ENCODE measurements at places on chromosomes 6 and 20.

DNA sequence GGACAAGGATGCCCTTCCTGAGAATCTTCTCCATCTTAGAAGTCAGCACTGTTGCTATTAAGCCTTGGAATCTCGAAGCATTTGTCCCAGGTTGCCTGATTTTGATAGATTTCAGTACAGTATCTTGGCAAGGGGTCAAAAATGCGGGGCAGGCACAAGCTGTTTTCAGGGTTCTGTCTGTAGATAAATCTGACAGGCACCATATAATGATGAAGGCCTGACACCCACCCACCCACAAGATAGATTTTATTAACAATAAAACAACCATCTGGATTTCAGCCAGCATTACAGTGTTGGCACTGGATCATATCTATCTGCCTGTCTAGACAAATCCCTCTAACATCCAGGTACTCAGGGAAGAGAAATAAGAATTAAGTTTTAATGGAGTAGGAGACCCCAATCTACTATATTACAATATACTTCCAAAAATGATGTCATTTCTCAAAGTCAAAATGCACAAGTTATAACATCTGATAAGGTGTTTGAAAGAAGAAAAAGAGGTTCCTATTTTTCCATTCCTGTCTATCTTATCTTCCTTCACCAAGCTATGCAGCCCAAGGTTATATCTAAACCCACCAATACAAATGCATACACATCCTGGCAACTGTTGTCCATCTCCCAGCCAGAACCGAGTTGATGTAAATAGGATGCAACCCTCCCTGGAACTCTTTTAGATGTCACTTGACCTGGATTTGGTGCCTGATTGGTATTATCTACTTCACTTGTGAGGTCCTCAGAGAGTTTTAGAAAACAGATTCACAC lies 10.7 kb downstream of the NEDD9 start:
- no peak for DNase-seq

DNA sequence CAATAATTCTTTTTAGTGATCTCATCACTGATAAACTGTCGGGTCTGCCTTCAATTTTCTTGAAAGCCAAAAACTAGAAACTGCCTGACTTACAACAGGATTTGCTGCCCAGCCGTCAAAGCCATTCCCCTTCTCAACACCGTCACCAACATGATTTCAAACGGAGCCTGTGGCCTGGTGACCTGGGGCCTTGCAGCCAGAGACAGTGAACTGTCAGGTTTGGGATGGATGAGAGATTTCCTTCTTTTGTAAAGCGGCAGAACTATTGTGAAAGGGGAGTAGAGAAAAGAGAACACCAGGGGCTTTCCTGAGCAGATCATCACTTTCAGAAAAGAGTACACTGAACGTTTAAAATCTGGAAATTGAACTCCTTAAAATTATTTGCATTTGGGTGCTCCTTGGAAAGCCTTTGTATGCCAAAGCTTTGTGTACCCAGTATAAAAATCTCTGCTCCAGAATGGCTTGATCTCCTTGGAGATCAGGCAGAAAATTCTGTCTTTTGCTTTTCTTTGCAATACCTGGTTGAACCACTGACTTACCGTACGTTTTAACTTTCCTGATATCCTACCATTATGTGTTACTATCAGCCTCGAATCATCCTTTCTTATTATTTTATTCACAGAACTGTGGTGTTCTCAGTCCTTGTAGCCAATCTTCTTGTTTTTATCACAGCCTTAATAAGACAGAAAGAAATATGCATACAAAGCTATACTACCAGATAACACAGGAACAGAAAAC lies 125.2 kb downstream of the PACRG start:
- no peak for DNase-seq

- DNase-seq, result no peak
Measured at GRCh38 chr6:129906515-129907077, 45.5 kb upstream of the TMEM244 start.

DNA sequence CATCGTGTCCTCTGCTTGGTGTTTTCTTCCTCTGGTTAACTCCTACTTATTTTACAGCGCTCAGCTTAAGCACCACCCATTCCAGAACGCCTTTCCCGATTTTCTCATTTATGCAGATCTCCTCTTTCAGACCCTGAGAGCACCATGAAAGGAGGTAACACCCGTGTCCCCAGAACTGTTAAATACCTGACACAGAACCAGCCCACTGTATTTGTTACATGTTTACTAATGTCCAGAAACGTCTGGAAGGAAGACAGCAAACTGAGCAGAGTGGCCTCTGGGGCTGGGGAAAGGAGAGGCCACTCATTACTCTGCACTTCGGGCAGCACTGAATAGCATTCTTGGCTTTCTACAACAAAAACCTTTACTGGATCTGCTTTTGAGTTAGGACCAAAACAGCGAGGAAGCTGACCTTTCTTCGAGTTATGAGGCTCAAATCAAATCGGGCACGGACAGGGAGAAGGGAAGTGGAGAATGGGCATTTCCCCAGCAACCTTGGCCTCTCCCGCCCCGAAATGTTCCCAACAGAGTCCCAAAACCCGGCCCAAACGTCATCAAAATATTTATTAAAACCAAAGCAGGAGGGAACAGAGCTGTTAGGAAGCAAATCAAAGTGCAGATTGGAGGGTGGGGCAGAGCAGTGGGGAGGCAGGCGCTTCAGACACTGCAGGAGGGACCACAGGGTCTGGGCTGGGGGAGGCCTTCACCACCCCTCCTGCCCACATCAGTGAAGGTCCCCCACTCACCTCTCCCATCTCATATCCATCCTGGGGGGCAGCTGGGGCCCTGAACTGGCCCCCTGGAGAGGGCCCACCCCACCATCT lies 1.1 kb upstream of the NECAB3 start:
- no peak for DNase-seq

DNA sequence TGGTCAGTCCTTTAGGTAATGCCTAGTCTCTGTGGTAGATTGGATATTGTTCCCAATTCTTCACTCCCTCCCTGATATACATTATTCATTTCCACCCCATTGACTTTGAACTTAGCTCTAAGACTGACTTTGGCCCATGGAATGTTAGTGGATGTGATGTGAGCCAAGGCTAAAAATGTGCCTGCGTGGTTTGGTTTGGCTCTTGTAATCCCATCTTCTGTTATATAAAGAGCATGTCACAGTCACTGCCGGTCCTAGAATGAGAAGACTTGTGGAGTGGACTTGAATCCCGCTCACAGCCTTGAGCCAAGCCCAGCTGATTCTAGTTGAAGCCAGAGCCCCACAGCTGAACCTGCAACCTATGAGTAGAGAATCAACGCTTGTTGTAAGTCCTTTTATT lies 23.6 kb upstream of the DNAAF9 start:
- DNase-seq, result no peak

DNA sequence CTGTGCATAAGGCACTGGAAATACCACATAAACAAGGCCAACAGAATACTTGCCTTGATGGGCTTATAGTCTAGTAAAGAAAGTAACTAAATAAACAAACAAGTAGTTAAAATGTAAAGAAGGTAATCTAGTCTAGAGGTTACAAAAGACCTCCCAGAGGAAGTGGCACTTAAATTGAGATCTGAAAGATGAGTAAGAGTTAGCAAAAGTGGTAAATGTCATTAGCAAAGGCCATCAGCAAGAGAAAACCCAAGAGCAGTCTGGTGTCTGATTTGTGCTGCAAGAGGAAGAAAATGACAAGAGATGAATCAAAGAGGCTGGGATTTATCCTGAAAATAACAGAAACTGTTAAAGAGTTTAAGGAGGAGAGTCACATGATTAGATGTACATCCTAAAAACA lies 96.6 kb upstream of the SMLR1 start:
- no peak for DNase-seq

- no peak for DNase-seq
Measured at GRCh38 chr6:25314509-25315175, 35.5 kb downstream of the CARMIL1 start.

GRCh38 chr20:25160467-25160866 lies 35.0 kb upstream of the ENTPD6 start:
- no peak for DNase-seq

DNA sequence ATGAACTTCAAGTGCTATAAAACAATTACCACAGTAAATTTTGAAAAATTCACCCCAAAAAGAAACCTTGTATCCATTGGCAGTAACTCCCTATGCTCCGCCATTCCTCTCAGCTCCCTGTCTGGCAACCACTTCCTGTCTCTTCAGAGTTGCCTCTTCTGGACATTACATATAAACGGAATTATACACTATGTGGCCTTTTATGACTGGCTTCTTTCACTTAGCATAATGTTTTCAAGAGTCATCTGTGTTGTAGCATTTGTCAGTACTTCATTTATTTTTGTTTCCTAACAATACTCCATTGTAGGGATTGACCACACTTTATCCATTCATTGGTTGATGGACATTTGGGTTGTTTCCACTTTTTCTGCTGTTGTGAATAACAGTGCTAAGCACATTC lies 50.1 kb downstream of the CEP43 start:
- no peak for DNase-seq

GRCh38 chr6:132569170-132569569 lies 952 bp upstream of the TAAR6 start:
- no peak for DNase-seq

DNA sequence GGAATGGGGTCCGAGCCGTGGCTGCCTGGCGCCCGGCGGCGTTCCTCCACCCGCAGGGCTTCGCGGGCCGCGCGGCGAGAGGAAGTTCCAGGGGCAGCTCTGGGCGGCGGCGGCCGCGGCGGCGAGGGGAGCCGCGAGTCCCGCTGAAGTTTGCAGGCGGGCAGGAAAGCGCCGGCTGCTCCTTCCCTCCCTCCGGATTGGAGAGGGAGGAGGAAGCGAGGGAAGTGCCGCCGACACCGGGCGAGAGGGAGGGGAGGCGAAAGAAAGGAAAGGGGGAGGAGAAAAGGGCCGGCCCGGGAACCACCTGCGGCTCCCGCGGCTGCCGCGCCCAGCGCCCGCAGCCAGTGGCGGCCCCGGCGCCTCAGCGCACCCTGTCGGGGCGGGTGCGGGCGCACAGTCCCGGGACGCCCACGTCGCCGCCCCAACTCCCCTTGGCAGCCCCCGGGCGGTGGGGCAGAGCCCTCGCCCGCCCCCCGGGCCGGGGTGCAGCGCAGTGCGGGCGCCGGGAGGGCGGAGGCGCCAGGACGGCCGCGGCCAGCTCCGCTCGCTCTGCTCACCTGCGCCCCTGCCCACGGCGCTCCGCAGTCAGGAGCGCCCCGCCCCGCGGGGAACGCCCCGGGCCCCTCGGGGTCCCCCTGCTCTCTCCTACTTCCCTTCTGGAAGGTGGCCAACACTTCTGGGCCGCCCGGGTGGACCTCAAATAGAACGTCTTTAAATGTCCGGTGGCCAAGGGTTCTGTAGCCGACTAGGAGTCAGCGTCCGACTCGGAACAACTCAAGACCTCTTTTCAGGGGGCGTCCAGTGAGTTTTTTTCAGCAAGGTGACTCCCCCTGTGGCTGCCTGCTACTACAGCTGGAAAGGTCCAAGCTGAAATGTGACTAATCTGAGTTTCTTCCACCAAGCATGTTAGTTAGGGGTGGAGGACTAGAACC lies 80.3 kb upstream of the CCDC28A start:
- peak; percentile 68 for DNase-seq

- no peak for DNase-seq
Measured at GRCh38 chr6:1379017-1379787, 10.2 kb upstream of the FOXF2 start.

DNA sequence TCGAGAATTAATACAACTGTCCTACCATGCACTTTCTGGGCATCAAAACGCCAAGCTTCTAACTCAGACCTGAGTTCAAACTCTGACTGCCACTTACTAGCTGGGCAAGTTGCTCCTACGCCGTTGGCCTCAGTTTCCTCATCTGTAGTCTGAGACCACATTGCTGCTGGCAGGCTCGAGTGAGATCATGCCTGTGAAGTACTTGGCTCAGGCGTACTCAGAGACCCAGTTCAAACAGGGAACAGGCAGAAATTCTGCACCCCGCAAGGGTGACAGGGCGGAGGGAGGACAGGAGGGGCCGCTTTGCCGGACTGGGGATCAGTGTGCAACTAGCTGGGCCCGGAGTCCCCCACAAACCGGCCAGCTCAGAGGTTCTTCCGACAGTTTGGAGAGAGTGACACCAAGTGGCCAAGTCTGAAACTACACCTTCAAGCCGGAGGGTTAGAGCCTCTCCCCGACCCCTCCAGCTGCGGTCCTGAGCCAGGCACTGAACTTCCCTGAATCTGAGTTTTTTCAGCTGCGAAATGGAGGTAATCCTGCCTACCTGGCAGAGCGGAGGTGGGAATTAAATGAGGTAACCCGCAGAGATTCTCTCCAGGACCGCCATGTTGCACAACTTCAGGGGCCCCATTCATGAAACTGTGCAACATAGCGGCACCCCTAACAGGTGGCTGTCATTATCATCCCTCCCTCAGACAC lies 46.0 kb upstream of the PTPN1 start:
- peak; percentile 48 for DNase-seq

DNA sequence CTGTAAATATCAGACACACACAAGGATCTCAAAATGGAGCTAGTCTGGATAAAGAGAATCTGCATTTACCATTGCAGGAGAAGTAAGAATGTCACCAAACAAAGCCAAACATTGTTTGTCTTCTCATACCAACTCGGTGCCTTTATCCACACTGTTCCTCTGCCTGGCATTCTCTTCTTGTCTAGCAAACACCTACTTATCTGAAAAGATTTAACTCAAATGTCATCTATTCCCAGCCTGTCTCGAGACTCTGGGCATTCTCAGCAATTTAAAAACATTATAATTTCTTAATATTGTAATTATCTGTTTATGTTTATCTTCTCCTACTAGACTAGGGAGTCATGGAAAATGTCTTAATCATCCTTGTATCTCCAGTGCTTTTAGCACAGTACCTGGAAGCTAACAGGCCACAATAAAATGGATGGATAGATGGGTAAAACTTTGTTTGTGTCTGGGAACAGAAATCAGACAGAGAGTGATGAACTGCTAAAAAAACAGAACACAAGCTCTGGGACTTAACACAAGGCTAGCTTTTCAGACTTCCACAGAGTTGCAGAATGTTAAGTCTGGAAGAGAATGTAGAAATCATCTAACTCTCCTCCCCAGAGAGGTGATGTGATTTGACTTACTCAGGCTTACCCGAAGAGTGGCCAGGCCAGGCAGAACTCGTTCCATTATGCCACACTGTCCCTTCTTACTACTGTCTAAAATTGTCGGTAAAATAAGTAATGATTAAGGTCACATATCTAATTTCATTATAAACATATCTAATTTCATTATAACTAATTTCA lies 42.3 kb upstream of the FAM83C start:
- DNase-seq, result no peak

DNA sequence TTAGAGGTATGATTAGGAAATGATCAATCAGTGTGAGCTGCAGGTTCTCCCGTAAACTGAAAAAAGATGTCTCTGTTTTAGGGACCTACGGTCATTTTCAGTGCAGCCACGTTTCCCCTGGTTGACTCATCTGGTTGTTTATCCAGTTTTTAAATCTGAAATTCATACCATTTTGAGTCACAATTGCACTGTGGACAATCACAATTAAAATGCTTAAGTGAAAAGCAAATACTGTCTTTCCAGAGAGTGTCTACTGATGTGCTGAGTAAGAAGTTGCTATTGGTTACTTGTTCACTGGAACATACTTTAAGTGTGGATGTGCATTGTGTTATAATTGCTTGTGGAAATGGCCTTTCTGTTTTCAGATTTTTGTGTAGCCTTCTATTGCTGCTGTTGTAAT lies 305.1 kb upstream of the SASH1 start:
- DNase-seq, result no peak

DNA sequence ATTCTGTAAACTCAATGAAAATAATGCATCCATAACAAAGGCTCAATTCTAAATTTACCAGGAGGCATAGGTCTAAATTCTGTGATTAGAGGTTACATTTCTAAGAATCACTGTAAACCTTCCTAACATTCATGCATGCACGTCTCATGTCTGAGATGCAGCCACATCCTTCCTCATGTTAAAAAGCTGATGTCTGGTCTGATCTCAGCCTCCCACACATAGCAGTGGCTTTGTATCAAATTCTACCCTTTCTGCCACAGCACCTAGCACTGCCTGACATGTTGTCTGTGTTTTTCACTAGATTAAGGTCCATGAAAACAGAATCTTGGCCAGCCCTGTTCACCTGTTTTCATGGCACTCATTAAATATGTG lies 171.1 kb downstream of the WDR27 start:
- DNase-seq, result no peak

All from NCI-H1436 (cell line).